ENCODE measurements at places on chromosomes 4 and X.

- DNase-seq: no peak
Observed at GRCh38 chrX:99703473-99703872, 706.6 kb downstream of the PCDH19 start.

- DNase-seq: no peak
Observed at GRCh38 chrX:149476513-149476912, 28.6 kb downstream of the IDS start.

DNA sequence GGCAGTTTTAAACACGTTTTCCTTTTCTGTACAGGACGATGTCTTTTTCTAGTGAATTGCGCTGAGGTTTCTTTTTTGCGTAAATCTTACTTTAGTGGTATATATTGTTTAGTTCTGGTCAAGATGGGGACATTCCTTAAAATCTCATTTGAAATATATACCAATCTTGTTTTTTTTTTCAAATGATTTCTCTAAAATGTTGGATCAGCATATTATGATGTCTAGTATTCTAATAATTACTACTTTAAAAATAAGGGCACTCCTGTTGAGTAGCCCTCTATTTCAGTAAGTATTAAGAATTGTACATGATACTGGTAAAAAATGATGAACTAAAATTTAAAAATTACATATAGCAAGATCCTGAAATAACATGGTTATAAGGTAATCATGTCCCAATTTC, 224.1 kb upstream of the ARHGAP24 start:
- DNase-seq: no peak

GRCh38 chrX:10856797-10857196, 236.4 kb upstream of the MID1 start:
- no peak for DNase-seq

- no peak for DNase-seq
Observed at GRCh38 chr4:163090997-163091684, 75.5 kb downstream of the NAF1 start.

- DNase-seq: no peak
Observed at GRCh38 chr4:53832549-53832948, 231.9 kb downstream of the CHIC2 start.

All from hematopoietic multipotent progenitor cell treated with erythropoietin and hydrocortisone succinate and interleukin-3 and kit ligand, for 15 days (in vitro differentiated cells).